ENCODE measurements at places on chromosomes 6 and 20. TPM values are rescaled to one million over a fixed set of nuclear protein-coding genes. Genes with fewer than 3 reads are reported as not detected.

POM121L2 gene
- not detected for total RNA-seq

HIVEP2 gene
- total RNA-seq, result 10.2 TPM

OR2H2 gene
- total RNA-seq, result not detected

THBS2 gene
- total RNA-seq, result 425 TPM

C4B gene
- total RNA-seq, result 6.0 TPM

PNPLA1 gene
- total RNA-seq, result not detected

NXT1 gene
- 39.4 TPM for total RNA-seq

MYCT1 gene
- total RNA-seq, result under 0.01 TPM

POPDC3 gene
- 23.6 TPM for total RNA-seq

CHMP4B gene
- total RNA-seq, result 39.6 TPM

TAF8 gene
- total RNA-seq, result 15.2 TPM

CAGE1 gene
- 0.11 TPM for total RNA-seq

CALHM6 gene
- total RNA-seq, result 0.89 TPM

ENPP3 gene
- under 0.01 TPM for total RNA-seq

OR2B6 gene
- total RNA-seq, result not detected

GRIK2 gene
- 0.25 TPM for total RNA-seq

SDC4 gene
- 129 TPM for total RNA-seq

LPA gene
- not detected for total RNA-seq

CCM2L gene
- total RNA-seq, result under 0.01 TPM

HMGN3 gene
- 42.2 TPM for total RNA-seq

MTFR2 gene
- 8.1 TPM for total RNA-seq

IPCEF1 gene
- total RNA-seq, result under 0.01 TPM

TGM6 gene
- total RNA-seq, result not detected

RALY gene
- 50.0 TPM for total RNA-seq

GPR63 gene
- total RNA-seq, result 0.44 TPM

TCP11 gene
- total RNA-seq, result 0.25 TPM

TMEM151B gene
- not detected for total RNA-seq

HTR1E gene
- under 0.01 TPM for total RNA-seq

IFNGR1 gene
- 50.0 TPM for total RNA-seq

LY6G6F gene
- not detected for total RNA-seq

ZNF334 gene
- total RNA-seq, result 4.8 TPM

TP53TG5 gene
- total RNA-seq, result not detected

B3GAT2 gene
- under 0.01 TPM for total RNA-seq

GSTA2 gene
- not detected for total RNA-seq

ULBP2 gene
- 2.6 TPM for total RNA-seq

GGTLC1 gene
- not detected for total RNA-seq
